ENCODE measurements at places on chromosomes 3 and 15. TPM values are rescaled to one million over a fixed set of nuclear protein-coding genes. Genes with fewer than 3 reads are reported as not detected.

DNA sequence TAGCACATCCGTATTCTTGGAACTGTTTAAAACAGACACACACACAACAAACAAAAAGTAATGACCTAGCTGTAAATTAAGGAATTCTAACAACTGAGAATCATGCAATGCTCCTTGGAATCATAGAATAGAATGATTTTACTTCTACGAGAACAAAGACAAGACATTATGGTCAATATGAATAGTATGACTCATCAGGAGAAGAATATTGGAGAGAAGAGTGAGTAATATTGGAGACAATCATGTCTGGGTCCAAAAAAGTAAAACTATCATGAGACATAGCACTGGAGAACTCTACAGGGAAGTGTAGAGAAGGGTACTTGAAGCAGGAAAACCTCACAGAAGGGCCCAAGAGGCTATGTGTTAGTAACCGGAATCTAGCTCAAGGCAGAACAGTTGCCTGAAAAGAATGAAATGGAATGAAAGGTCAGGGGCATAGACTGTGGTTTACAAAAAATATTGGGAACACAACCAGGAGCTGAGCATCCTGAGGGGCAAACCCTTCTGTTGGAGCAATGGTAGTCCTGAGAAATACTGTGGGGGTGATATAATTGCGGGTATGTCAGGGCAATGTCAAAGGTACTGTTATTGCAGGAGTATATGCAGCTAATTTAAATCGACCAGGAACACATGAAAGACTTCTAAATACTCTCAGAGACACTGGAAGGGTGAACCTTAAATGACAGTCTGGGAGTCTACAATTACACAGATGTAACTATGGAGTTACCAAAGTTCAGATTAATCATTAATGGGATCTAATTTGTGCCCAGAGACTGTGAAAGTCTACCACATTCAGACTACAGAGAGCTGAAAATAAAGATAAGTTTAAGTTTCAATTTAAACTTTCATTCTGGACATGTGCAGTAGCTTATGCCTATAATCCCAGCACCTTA lies 201.2 kb downstream of the BCHE start:
- DNase-seq = no peak

GRCh38 chr15:76839173-76839572 lies 66.0 kb downstream of the SCAPER start:
- no peak for DNase-seq

GRCh38 chr3:4979428-4980228 lies at the start of gene BHLHE40:
TSS of gene BHLHE40 (plus strand) at chr3:4979437. CDS start at chr3:4979719, 282 bp downstream.
- DNase-seq = peak; percentile 87

DNA sequence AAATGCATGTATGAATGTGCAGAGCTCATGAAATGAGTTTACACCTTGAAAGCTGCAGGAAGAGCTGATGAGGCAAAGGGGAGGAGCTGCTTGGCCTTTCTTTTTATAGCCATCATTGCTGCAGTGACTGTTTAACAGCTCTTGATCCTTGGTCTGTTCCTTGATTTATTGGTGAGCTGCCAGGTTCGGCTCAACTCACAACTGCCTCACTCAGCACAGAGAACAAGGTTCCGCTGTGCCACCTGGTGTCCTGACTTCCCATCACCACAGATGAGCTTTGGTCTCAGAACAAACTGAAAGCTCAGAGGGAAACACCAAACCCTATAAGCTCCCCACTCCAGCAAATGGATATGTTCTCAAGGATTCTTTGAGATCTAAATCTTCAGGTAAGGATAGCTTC lies 626.1 kb downstream of the MAGI1 start:
- DNase-seq = no peak

GRCh38 chr3:141797819-141798447 lies 34.7 kb downstream of the GRK7 start:
- DNase-seq = no peak

DNA sequence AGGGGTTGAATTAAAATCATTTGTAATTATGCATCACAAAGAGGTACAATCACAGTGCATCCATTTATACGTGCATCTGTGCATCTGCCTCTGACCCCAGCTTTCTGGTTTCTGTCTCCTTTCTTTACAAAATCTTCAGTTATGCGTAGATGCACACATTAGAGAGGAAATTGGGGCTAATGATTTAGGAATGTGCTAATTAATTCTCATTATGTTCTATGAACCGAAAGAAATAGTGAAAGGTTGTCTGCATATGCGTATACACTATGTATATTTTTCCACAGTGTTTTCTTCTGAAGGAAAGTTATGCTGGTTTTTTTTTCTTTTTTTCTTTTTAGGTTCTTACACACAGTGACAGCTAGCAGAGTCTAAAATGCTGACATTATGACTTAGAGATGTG lies 71.6 kb downstream of the SAMMSON start:
- DNase-seq = no peak

DNA sequence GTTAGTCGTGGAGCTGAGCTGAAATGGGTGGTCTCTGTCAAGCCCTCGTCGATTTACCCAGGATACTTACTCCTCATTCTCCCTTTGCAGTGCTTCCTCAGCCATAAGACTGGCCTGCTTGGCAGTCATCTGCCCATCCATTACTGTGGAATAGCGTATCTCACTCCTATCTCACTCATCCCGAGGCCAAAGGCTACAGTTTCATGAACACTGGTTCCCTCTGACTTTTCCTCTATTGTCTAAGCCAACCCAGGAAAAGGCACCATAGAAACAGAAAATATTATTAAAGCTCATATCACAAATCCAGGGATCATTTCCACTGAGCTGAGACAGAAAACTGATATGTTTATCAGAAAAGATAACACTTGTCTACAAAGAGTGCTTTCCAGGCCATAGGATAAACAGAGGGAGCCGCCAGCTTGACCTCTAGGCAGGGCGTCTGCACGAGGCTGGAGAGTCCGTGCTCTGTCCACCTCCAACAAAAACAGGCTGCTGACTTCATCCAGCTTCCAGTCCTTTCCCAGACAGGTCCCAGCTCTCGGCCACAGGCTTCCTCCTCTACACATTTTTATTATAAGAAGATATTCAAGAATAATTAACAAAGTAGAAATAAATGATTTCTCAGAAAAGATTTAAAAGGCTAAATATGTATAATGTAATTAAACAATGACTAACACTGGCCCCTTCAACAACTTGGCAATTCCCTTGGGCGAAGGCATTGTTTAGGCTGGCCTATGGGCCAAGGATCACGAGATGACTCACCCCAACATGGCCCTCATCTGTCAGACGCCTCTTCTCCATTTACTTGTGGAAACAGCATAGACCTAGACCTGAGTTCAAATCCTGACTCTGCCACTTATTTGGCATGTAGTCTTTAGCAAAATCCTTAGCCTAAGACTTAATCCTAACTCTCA lies 27.4 kb upstream of the BOC start:
- DNase-seq = no peak

GRCh38 chr3:81003817-81004216 lies 757.6 kb downstream of the GBE1 start:
- no peak for DNase-seq

- no peak for DNase-seq
Measured at GRCh38 chr3:138284957-138285477, 44.6 kb downstream of the NME9 start.

- no peak for DNase-seq
Measured at GRCh38 chr15:71304681-71305080, 189.4 kb downstream of the THSD4 start.

DNA sequence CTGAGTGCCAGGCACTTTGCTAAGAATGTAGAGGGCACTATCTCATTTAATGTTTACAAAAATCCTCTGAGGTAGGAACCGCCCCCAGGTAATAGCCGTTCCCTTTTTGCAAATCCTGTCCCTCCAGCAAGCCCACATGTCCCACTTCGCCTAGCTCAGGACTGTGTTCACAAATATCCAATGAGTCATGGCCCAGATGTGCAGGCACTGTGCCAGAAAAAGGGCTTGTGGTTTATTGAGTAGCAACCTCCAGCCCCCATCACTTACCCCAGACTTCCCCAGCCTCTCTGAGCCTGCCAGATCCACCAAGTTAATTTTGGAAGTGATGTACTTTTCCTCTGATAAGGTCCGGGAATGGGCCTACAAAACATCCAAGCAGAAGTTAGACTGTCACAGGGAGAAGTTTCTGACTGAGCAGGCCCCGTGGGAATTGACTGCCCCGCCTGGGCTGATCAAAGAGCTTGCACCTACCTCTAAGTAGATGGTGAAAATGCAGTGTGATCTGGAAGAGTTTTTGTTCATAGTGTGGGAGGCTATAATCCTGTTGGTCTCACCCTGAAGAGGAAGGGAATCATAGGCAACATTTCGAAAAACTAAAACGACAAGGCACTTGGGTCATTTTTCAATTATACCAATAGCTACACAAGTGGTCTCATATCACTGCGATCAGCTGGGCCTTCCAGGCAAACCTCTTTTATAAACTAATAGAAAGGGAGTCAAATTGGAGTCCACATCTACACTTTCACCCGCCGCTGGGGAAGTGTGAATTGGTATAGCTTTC lies 15.7 kb downstream of the KIF9 start:
- no peak for DNase-seq

DNA sequence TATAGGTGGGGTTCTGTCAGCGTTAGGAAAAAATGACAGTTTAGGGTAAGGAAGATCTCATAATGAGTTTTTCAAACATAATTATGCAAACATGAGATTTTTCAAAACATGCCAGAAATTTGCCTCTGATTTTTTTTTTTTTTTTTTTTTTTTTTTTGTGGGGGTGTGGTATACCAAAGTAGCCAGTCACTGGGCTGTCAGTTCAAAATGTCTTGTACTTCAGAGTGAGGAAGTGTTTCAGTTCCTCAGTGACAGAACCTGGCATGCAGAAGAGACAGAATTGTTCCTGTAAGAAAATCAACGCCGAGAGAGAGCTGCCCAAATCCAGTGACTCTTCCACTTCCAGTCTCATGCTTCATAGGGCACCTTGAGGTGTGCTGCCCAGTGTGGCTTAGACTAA lies 9.7 kb downstream of the NCBP2 start:
- DNase-seq = no peak

- no peak for DNase-seq
Measured at GRCh38 chr15:69556344-69556743, 103.7 kb downstream of the RPLP1 start.

- no peak for DNase-seq
Measured at GRCh38 chr3:166060789-166061479, 223.7 kb upstream of the BCHE start.

DNA sequence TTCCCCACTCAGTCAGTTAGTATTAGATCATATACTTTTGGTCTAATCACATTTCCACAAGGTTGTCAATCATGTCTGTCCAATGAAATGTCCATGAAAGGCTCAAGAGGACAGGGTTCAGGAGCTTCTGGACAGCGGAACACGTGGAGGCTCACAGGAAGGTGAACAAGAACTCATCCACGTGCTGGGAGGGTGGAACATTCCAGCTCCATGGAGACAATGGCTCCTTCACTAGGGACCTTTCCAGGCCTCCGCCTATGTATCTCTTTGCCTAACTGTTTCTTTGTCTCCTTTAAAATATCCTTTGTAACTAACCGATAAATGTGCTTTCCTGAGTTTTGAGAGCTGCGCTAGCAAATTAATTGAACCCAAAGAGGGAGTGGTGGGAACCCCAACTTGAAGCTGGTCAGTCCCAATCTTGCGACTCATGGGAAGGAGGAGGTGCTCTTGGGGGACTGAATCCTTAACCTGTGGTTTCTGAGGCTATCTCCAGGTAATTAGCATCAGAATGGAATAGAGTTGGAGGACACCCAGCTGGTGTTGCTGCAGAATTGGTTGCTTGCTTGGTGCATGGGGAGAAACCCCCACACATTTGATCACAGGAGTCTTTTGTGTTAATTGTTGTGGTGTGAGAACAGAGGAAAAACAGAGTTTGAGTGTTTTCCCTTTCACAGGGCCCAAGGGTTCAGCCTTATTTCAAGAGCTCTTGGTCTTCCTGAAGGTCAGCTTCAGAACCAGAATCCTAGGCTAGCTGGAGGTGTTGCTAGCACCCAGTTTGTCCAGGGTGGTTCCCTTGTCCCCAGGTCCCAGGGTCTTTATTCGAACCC lies 3.0 kb upstream of the TKT start:
- DNase-seq = no peak

GRCh38 chr3:141444586-141445285 lies 42.1 kb upstream of the RASA2 start:
- no peak for DNase-seq

GRCh38 chr3:20145874-20146273 lies 40.1 kb downstream of the SGO1 start:
- DNase-seq = no peak

- no peak for DNase-seq
Measured at GRCh38 chr15:45326741-45327140, 51.6 kb downstream of the GATM start.

DNA sequence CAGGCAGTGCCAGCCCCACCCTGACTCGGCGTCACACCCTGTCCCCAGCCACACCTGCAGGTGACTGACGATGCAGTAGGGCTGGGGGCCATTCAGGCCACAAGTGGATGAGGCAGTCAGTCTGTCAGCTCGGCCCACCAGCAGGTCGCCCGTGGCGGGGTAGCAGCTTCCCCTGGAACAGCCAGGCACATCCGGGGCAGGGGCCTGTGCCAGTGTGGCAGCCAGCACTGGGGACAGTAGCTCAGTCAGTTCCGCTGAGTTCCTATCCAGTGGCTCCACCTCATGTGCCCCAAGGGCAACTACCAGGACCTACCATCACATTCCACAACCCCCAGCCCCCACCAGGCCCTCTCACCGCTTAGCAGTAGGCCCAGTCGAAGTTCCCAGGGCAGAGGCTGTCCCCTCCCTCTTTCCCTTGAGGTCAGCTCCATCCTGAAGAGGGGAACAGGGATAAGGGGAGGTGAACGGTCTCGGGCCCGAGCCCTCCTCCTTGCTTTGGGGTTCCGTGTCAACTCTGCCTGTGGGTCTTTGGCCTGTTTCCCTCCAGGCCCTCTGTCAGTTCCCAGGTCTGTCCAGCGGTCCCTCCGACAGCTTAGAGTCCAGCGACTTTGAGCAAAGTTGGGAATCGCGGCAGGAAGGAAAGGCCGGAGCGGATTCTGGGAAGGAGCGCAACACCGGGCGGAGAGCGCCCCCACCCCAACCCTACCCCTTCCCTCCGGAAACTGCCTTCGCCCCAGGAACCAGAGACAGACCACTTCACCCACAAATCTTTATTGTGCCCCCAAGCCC lies at the start of gene LAMB2:
LAMB2 (minus strand) TSS at position 614 of the 789 bp plus-strand sequence; CDS start at position 431, 183 bp downstream.
- no peak for DNase-seq

DNA sequence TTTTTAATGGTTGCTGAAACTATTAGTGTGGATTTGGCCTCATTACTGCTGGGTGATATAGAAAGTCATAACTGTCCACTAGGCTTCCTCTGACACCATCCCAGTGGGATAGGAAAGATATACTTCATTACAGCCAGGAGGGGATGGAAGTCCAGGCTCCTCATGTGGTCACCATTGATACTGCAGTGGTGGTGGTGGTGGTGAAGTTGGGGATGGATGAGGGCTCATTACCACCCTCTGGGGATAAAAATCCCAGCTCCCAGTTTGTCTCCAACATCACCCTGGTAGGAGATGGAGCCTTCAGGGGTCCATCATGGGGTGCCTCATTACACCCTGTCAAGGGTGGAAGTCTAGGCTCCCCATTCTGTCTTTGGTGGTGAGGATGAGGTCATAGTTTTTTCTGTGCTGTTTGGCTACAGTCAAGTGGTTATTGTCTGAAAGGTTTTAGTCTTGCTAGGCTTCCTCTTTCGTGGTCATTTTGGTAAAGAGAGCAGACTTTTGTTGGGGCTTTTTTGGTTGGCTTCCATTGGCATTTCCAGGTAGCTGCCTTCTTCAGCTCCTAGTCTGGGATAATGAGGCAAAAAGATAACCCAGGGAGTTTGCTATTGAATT lies 30.1 kb upstream of the FILIP1L start:
- no peak for DNase-seq

Gene PPP1R14D
- not detected for total RNA-seq

Gene TNFAIP8L3
- total RNA-seq = 6.1 TPM

Gene CNBP
- total RNA-seq = 158 TPM

Gene LRRC2
- 2.2 TPM for total RNA-seq

Gene FETUB
- not detected for total RNA-seq

Gene SKOR1
- total RNA-seq = 0.27 TPM

Gene ZNF619
- 3.7 TPM for total RNA-seq

Gene CTXN2
- not detected for total RNA-seq

Gene RBM5
- 119 TPM for total RNA-seq

All from chondrocyte (in vitro differentiated cells).